ENCODE measurements at places on chromosomes 7 and 10.

DNA sequence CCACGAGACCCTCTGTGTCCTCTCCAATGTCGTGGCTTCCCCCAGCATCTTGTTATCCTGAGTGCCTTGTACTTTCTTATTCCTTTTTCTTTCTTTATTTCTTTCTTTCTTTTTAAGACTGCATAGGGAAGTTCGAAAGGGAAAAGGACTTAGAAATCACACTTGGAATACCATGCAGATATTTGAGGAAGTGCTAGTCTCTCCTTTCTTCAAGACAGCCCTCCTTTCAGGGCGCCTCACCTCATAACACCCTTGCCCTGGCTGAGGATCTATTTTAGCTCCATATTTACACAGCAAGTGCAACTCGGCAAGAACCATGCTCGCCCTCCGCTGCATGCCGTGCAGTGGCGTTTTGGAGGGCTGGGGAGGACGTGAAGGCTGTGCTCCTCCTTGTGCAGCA, 232.3 kb upstream of the GLI3 start:
- no peak for DNase-seq

- DNase-seq = no peak
These were observed 32.1 kb upstream of the CNNM1 start for GRCh38 chr10:99297033-99297432.

DNA sequence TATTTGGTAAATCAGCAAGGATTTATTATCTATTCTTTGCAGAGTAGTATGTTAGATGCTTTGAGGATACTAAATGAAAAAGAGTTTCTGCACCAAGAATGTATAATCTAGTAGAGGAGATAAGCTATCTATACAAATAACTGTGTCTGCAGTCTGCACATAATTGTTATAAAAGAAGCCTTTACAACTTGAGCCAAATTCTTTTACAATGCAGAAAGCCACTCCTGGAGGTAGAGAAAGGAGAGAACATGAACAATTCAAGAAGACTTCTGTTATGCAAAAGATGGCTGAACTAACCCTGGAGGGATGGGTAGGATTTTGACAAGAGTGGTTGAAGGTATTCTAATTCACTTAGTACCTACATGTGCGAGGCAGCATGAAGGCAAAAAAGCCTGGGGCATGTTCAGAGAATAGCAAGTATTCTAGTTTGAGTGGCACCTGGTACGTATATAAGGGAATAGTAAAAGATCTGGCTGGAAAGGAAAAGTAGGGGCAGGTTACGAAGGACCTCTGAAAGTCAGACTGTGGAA, 251.1 kb upstream of the KAT6B start:
- DNase-seq = no peak

DNA sequence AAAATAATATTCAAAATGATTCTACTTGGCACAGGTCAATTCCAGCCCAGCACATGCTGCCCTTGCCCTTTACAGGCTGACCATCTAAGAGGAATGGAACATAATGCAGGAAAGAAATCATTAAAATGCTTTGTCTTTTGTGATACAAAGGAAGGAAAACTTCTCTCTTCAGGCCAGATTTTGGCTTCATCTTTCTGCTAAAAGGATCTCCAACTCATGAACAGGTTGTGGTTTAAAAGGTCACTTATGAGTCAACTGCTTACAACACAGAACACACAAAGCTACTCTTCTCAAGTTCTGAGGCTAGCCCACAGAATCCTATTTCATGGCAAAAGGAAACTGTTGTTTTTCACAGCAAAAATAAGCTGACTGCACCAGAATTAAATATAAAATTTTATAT, 197.1 kb downstream of the DOCK4 start:
- DNase-seq = no peak

- DNase-seq = no peak
These were observed 220.9 kb downstream of the C7orf25 start for GRCh38 chr7:42690794-42691639.

GRCh38 chr10:70497120-70497545, 18.6 kb downstream of the PALD1 start:
- no peak for DNase-seq

DNA sequence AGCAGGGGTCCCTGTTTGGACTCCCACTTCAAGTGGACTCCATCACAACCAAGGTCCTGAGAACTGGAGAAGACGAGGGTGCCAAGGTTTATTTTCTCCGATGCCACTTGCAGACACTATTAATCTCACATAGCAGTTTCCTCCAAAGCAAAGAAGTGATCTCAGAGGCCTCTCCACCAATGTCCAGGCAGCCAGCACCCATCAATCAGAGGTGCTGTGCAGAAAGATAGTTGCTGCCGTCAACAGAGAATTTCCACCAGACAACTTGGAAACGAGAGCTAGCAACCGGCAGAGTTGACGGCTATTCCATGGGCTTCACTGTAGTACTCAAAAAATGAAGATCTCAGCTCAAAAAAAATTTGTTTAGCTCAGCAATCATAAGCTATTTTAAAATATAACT, 438.6 kb upstream of the PFKP start:
- DNase-seq = no peak

GRCh38 chr10:102595293-102595692, 49.0 kb upstream of the TRIM8 start:
- no peak for DNase-seq

DNA sequence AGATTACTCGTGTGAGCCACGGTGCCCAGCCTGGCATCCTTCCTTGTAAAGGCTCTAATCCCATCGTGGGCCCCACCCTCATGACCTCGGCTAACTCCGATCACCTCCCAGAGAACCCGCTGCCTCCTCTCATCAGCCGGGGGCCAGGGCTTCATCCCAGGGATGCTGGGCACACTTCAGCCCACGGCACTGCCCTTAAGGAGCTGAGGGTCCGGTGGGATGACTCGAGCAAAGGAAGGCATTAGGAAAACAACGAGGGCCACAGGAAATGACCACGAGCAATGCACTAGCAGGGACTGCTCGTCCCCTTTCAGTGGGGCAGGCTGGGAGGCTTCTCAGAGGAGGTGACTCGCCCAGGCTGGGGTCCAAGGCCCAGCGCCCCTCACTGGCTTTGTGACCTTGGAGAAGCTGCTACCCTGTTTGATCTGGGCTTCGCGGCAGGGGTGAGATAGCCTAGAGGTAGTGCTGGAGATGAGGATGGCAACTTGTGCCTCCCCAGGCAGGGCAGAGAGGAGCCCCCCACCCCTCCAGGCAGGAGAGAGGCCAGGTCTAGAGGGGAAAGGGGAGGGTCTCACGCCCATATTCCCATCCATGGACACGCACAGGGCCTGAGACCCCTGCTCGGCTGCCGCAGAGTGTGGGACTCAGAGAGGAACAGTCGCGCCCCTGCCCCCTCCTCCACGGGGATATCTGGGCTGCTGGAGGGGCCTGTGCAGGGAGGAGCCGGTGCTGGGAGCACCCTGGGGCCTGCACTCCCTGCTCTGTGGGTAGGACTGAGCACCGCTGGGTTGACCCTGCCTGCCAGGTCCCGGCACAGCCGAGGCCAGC, 26.8 kb downstream of the ELFN1 start:
- DNase-seq = no peak

DNA sequence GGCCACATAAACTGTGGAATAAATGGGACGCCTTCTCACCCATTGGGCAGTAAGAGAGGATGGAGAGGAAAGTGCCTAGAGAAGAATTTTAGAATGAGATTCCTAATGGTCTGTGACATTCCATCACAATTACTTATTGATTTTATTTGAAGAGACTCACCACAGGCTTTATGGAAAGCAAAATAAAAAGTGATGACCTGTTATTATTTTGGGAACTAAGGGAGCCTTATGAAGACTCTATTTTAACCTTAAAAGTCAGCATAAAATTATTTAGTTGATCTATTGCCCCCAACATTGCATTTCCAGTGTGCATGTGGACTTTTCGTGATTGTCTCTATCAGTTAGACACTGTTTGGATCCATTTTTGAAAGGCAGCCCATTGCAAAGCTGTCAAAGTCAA, 107.5 kb downstream of the PCLO start:
- no peak for DNase-seq

DNA sequence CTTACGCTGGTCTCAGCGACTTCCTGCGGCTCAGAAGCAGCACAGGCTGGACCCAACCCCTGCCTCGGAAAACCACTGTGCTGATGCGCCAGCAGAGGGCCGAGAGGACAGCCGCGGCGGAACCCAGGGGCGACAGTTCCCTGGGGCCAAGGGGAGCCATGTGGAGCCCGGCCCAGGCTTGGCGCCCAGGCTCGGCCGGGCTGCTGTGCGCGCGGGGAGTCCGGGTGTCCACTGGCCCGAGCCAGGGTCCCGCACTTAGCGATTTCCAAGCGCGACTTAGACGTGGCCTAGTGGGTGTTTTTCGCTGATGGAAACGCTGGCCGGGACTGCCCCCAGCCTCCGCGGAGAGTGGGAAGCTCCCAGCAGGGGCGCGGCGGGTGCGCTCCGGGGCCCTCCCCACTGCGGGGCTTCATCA, 18.6 kb upstream of the ZNF32 start:
- DNase-seq = no peak

DNA sequence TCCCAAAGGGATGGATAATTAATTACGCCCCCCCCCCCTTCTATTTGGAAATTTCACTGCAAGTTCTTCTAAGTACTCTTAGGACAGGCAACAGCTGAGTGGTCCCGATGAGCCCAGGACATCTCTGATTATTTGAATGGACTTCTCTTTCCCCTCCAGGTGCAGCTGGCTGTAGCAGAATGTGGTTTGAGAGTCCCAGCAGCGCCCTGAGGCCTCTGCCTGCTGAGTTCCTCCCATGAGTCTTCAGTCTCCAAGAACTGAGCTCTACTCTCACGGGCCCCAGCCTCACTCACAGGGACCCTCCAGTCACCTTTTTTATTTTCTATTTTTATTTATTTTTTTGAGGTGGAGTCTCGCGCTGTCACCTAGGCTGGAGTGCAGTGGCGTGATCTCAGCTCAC, 63.6 kb upstream of the SFMBT2 start:
- no peak for DNase-seq

DNA sequence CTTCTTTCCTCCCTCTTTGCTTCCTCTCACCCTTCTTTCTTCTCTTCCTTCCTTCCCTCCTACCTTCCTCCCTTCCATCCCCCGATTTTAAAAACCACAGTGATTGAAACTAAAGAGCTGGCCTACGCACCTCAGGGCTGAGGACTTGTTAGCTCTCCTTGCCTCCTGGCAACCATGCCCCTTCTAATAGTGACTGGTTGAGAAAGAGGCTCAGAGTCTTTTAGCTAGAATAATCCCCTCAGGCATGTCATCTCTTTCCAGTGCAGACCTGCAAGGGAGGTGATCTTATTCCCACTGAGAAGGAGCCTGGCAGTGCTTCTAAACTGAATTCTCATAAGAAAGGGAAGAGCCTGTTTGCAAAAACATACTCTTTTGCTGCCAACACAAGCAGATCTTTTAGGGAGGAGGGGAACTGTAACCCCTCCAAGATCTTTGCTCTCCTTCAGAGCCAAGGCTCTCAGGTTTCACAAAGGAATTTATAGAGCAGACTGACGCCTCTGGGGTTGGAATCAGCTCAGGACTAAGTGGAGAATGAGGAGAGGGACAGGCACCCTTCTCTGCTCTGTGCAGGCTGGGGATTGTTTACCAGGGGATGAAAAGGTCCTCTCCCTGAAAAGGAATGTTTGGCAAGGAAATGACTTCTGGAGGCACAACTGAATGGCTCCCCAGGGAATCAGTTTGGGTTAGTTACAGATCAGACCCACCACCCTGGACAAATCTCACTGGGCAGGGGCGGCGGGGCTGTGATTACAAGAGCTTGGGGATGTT, 9.4 kb upstream of the ANKRD1 start:
- DNase-seq = no peak

Data from activated T-helper 1 cell treated with anti-CD3 and anti-CD28 coated beads, Interleukin-2, amount 50 U/mL, for 16 hours (primary cell).